Natural killer cell treated with Interleukin-12 subunit alpha and Interleukin-12 subunit beta and Interleukin-15 and Interleukin-18, amount 100 ng/mL, for 72 hours (primary cell): ENCODE measurements at places on chromosomes 6 and 20.

DNA sequence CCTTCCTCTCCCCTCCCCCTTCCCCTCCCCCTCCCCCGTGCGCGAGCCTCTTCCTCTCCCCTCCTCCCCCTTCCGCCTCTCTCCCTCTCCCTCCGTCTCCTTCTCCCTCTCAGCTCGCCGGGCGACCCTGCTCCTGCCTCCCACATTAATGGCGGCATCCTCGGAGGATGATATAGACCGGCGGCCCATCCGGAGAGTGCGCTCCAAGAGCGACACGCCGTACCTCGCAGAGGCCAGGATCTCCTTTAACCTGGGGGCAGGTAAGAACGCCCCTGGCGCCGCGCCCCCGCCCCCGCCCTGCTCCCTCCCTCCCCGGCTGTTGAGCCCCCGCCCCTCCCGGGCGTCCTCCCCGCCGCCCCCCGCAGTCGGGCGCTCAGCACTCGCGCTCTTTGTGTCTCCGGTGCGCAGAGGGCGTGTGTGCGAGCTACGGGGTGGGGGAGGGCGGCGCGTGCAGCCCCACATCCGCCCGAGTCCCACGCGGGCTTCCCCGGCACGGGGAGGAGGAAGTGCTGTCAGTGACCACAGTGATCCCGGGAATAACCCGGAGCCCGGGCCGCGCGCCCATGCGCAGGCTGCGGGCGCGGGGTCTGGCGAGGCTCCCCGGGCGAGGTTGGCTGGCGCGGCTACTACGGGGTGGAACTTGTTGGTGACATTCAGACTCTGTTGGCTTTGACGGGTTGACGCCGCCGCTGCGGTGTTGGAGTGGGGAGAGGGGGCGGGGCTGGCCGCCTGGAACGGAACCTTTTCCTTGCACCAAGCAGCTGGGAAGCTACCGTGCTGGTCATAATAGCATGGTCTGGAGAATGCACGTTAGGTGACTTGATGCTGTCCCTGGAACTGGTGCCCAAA, 33.2 kb downstream of the PHACTR1 start:
- no peak for DNase-seq

DNA sequence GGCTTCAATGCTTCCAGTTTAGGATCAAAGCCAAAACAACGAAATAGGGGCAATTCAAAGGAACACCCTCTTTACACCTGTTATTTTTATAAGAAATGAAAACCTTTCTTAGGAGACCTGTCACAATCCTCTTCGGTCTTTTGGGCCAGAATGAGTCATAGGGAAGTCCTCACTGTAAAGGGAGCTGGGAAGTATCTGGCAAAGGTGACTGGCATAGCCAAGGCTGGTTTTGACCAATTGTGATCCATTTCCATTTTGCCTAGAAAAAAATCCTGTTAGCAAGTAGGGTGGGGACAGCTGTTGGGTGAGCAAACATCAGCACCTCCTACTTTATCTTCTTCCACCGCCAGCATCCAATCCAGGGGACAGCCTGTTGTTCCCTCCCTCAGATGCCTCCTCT, 343.2 kb upstream of the SULF2 start:
- no peak for DNase-seq

- no peak for DNase-seq
These were observed 29.0 kb downstream of the PDYN start for GRCh38 chr20:1964659-1965405.

GRCh38 chr20:16707674-16708073, 22.2 kb upstream of the SNRPB2 start:
- DNase-seq, result no peak
